NCI-H187 treated with DMSO at 0.1 percent for 48 hours (cell line): ENCODE measurements at places on chromosomes 16 and 17.

GRCh38 chr16:31451681-31452351, 7.5 kb upstream of the ARMC5 start:
- DNase-seq: no peak

DNA sequence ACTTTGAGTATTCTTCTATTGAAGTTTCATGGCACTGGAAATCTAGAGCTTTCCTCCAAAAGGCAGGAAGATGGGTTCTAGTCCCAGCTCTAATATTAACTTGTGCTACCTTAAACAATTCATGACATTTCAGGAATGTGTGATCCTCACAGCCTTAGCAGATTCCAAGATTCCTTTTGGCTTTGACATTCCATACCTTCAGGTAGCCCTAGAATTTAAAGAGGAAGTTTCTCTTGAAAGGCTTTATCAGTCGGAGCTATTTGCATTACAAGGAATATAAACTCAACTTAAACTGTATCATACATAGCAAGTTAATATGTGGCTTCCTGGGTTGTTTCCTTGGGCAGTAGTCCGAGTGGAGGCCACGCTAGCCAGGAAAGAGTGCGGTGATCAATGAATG, 330.0 kb downstream of the SHISA9 start:
- no peak for DNase-seq

DNA sequence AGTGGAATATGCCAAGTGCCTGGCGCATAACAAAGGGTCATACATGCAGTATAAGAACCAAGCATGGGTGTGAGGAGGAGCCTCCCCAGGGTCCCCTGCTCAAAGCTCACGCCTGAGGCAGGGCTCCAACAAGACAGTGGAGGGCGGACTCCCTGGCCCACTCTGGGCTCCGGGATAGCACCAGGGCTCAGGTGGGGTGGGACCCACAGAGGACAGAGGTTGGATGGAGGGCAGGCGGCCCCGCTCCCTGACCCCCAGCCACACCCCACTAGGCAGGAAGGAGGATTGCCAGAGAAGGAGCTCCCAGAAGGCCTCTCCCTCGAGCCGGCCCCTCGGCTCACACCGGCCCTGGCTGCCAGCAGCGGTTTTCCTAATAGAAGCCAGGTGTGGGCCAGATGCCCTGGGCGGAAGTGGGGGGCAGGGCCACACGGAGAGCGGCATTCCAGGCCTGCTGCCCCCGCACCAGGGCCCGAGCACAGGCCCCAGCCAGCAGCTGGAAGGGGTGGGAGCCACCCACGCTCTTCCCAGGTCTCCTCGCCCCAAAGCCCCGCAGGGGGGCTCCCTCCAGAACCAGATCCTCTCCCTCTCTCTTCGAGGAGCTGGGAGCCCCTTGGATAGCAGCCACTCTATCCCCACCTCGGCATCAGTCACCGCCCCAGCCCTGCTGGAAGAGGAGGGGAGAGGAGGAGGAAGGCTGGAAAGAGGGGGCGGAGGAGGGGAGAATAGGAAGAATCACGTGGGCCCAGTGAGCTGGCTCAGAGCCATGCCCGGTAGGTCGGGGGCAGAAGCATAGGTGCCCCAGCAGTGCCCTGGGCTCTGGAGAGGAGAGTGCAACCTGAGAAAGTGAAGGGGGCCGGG, 21.0 kb downstream of the VASN start:
- no peak for DNase-seq

DNA sequence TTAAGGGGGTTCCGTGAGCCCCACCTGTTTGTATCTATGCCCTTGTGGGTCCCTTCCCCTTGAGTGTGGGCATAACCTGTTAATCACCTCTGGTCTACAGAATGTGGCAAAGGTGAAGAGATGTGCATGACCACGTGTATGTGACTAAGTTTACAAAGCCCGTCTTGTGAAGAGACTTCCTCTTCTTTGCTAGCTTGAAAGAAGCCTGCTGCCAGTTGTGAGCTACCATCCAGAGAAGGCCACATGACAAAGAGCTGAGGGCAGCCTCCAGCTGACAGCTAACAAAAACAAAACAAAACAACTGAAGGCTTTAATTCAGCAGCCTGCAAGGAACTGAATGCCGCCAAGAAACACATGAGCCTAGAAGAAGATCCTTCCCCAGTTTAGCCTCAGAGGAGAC, 112.0 kb downstream of the AXIN2 start:
- DNase-seq: no peak

- DNase-seq: no peak
Observed at GRCh38 chr16:74717367-74717766, 16.7 kb upstream of the MLKL start.

DNA sequence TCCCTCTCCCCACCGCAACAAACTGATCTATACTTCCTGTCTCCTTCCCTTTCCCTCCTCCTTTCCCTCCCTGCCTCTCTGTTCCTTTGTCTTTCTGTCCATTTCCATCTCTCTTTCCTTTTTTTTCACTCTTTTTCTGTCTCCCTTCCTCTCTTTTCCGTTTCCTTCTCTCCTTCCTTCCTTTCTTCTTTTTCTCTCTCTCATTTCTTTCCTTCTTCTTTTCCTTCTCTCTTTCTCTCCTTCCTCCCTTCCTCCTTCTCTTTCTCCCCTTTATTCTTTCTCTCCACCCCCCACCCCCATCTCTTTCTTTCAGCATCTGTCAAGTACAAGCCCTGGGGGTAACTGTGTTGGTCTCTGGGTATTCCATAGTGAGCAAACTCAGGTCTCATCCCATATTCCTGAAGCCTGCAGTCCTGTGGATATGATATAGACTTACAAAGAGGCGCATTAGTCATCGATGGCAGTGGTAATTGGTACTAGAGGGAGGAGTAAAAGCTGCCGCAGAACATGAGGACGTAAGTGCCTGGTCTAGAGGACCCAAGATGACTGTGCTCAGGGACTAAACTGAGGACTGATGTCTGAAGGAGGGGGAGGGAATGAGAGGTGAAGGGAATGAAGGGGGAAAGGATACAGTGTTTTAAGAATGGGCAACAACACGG, 50.4 kb downstream of the VAT1L start:
- no peak for DNase-seq

DNA sequence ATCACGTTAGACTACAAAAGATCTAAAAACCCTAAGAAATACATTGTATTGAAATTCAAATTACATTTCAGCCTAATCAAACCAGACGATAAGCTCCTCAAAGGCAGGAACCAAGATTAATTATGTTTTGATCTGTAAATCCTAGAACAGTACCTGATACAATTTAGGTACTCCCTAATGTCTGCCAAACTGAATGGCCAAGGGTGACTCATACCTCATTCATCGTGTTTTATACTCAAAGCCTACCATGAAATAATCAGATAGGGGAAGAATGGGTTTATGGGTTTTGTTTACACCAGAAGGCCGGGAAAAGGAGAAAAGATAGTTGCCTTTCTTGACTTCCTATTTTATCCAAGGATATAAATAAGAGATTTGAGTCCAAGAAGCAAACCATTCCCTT, 19.3 kb downstream of the MMD start:
- DNase-seq: no peak

GRCh38 chr17:40611840-40612474, 35.7 kb downstream of the SMARCE1 start:
- no peak for DNase-seq

- no peak for DNase-seq
Observed at GRCh38 chr17:13518261-13519000, 83.3 kb downstream of the HS3ST3A1 start.

DNA sequence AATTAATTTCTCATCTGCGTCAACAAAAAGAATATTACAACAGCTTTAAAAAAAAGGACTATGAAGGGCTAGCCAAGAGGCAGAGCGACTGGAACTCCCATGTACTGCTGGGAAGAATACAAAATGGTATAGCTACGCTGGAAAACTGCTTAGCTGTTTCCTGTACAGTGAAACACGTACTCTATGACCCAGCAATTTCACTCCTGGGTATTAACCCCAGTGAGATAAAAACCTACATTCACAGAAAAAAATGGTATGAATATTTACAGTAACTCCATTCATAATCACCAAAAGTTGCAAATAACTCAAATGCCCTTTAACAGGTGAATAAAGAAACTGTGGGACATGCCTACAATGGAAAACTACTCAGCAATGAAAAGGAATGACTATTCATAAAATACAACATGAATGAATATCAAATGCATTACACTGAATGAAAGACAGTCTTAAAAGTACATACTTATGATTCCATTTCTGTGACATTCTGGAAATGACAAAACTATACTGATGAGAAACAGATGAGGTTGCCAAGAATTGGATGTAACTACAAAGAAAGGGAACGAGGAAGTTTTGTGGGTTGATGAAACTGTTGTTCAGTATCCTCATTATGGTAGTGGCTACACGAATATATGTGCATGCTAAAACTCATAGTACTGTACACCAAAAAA, 27.6 kb downstream of the CMTM4 start:
- no peak for DNase-seq

DNA sequence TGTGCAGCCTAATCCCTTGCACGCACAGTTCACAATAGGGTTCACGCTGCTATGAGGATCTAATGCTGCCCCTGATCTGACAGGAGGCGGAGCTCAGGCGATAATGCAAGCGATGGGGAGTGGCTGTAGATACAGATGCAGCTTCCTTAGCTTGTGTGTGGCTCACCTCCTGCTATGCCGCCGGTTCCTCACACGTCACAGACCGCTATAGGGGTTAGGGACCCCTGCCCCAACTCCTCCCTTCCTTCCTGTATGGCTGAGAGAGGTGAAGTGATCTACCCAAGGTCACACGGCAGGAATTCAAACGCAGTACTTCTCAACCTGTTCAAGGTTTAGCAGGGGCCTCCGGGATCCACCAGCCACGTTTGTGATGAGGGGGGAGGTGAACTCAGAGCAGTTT, 13.4 kb upstream of the PLLP start:
- no peak for DNase-seq

DNA sequence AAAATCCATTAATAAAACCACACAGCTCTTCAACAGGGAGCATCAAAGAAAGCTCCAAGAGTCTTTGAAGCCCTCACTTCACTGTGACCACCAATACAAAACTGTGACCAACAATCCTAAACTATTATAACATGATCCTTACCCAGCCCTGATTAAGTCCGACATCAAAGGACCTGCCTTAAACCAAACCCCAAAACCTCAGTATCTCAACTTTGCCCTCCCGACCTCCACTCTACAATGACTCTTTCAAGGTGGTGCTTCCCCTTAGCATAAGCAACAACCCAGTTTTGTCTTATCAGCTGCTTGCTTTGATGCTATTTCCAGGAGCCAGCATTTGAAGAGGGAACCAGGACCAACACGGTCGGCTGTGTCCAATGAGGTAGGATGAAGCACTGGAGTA, 8.5 kb upstream of the PRSS22 start:
- no peak for DNase-seq

- DNase-seq: no peak
Observed at GRCh38 chr17:68585643-68586042, 15.5 kb downstream of the FAM20A start.
